Cerebellar nuclear complex (tissue), 1 donor: ENCODE measurements at places on chromosomes 13 and 19.

DNA sequence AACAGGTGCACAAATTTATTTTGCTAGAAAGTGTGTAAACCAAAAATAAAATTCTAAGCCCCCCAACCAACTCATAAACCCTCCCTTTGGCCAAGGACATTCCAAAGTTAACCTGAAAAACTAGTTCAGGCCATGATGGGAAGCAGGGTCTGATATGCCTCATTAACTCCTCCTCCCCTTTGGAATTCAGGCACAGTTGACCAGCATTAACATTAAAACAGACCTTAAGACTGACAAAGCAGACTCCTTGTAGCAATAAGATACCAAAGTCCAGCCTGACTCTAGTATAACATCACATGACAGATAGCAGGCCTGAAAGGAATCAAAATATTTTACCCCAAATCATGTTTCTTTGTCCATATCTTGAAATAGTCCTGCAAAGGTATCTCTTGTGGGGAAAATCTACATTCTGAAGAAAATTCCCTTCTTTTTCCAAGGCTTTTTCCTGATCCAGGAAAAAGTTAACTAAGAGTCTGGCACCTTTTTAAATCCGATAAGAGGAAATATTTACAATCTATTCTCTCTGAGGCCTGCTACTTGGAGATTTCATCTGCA lies 19.7 kb downstream of the NEK5 start:
- DNase-seq, result no peak

DNA sequence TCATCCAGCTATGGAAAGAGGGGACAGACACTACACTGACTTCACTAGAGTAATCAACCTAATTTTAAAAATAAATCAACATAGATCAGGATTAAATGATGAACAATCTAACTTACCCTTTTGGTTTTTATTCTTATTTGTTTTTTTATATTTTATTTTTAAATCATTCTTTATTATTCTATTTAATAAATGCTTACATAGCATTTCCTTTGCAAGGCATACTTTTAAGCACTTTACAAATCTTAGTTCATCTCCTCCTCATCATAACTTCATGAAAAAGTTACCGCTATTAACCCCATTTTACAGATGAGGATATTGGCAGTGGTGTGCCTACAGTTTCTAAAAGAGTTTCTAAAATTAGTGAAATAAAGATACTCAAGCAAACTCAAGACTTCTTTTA lies 380.6 kb downstream of the TBC1D4 start:
- no peak for DNase-seq

DNA sequence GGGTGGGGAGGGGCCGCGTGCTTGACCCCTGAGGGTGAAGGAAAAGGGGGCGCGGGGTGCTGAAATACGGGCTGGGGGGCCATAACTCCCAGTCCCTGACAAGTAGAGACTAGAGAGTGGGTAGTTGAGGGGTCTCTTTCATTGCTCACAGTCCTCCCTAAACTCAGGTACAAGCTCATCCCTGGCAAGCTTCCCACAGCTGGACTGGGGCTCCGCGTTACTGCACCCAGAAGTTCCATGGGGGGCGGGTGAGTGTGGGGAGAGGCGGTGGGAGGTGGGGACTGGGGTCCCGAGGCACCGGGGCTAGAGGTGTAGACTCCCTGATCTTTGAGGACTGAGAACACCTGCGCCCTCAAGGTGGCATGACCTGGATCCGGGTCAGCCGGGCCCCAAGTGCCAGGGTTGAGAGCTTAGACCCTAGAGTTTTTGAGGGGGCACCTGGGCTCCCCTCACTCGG lies 1.3 kb downstream of the ETV2 start:
- DNase-seq, result no peak

DNA sequence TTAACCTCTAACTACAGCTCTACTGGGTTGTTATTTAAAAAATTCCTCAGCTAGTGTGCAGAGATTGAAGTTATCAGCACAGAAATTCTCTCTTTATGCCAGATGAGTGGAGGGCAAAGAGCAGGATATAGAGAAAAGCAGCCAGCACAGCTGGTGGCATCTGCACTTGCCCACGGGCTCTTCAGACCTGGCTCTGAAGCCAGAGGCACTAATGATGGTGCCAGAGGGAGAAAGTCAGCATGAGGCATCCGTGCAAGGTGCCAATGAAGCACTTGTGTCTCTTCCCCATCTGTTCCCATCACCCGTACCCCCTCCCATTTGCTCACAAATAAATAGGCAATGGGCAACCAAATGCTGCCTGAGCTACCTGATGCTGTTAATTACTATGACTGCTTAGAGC lies 138.9 kb downstream of the OLFM4 start:
- DNase-seq, result no peak

DNA sequence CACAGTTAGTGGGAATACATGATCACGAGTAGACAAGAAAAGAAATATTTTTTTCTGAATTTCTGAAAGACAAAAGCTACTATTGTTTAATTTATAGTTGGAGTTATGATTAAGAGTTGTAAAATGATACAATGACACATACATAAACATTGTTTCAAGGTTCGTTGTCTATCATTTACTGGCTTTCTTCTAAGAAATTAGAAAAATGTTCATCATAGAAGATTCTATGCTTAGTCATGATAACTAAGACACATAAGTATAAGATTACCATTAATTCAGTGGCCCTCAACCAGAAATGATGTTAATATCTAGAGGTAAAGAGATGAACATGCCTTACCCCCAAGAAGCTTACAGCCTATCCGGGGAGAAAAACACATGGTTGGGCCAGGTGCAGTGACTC lies 1832.8 kb upstream of the PRR20A start:
- no peak for DNase-seq

DNA sequence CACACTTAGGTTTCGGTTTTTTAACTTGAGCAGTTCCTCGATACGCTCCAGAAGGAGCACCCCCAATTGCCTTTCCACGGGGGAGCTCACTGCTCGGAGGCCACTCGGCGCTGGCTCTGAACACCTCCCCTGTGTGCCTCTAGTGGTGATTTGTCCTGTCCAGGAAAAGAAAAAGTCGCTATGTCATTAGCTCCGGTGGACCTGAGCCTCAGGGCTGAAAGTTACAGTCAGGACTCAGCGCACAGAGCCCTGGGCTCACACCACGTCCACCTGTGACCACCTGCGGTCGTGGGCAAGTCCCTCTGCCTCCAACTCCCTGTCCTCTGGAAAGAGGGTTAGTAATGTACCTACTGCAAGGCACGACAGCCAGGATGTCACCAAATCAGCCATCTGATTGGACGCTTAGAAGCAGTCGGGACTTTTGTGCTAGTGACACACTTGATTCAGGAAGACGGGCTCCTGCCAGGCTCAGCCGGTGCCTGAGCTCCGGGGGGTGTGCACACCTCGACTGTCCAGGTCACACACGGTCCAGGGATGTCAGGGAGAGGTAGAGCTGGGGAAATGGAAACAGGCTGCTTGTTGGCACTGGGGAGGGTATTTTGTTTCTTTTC lies 3.9 kb upstream of the TMPRSS9 start:
- DNase-seq, result no peak
